ENCODE measurements at places on chromosomes 2 and 18. TPM values are rescaled to one million over a fixed set of nuclear protein-coding genes. Genes with fewer than 3 reads are reported as not detected.

The DNAH7 gene
- total RNA-seq = 1.3 TPM

The NT5DC4 gene
- total RNA-seq = not detected

The TGFBRAP1 gene
- total RNA-seq = 12.2 TPM

The HRH4 gene
- not detected for total RNA-seq

The LIMS1 gene
- total RNA-seq = 109 TPM

The MAPRE2 gene
- total RNA-seq = 19.4 TPM

The CD226 gene
- total RNA-seq = 1.4 TPM

The CFAP53 gene
- total RNA-seq = 0.39 TPM

The EFHD1 gene
- 2.2 TPM for total RNA-seq

The PDCD1 gene
- total RNA-seq = not detected

The AQP12A gene
- not detected for total RNA-seq

The GREB1L gene
- total RNA-seq = under 0.01 TPM

The CNGA3 gene
- total RNA-seq = not detected

The EFEMP1 gene
- total RNA-seq = 82.1 TPM

The SLC9A4 gene
- not detected for total RNA-seq

The CDK15 gene
- 0.24 TPM for total RNA-seq

The APCDD1 gene
- 20.5 TPM for total RNA-seq

The CFC1 gene
- total RNA-seq = not detected

The IFIH1 gene
- total RNA-seq = 6.9 TPM

The VAMP5 gene
- total RNA-seq = 63.6 TPM

The CHRNG gene
- 3.3 TPM for total RNA-seq

The MC5R gene
- not detected for total RNA-seq

The ITGB6 gene
- 15.0 TPM for total RNA-seq

The NOL4 gene
- total RNA-seq = not detected

The LDLRAD4 gene
- total RNA-seq = 0.52 TPM

The LOXL3 gene
- total RNA-seq = 18.6 TPM

The ERICH2 gene
- not detected for total RNA-seq

The MYL1 gene
- not detected for total RNA-seq

The SLC5A7 gene
- not detected for total RNA-seq

The QPCT gene
- 24.2 TPM for total RNA-seq

The POTEI gene
- not detected for total RNA-seq

The SPATA3 gene
- not detected for total RNA-seq

The TRABD2A gene
- 5.3 TPM for total RNA-seq

The IGFBP2 gene
- 121 TPM for total RNA-seq

The ARL4C gene
- 17.1 TPM for total RNA-seq

The HOXD8 gene
- total RNA-seq = not detected

The MALL gene
- 1.6 TPM for total RNA-seq

The GALNT14 gene
- total RNA-seq = 0.56 TPM

The SAG gene
- not detected for total RNA-seq

The WDR75 gene
- total RNA-seq = 37.9 TPM

The PDE1A gene
- 15.3 TPM for total RNA-seq

The ZNF521 gene
- total RNA-seq = 15.4 TPM

The SKA1 gene
- total RNA-seq = 3.7 TPM

The KYNU gene
- 4.4 TPM for total RNA-seq

The IL1RL2 gene
- 0.88 TPM for total RNA-seq

The TBR1 gene
- under 0.01 TPM for total RNA-seq

The SULT1C2 gene
- not detected for total RNA-seq

The REG1B gene
- not detected for total RNA-seq

Measured in epithelial cell of alveolus of lung (primary cell).